Dermis blood vessel endothelial cell (primary cell): ENCODE measurements at places on chromosomes 2 and 18. TPM values are rescaled to one million over a fixed set of nuclear protein-coding genes. Genes with fewer than 3 reads are reported as not detected.

The FOXI3 gene
- total RNA-seq: not detected in 2 replicates

The ACTG2 gene
- total RNA-seq: 0.05 TPM in 1 of 2 replicates, not detected in the other

The NCKAP5 gene
- under 0.01 and 0.05 TPM in 2 replicates for total RNA-seq

The RASGRP3 gene
- total RNA-seq: 202 and 255 TPM in 2 replicates

The PARD6G gene
- total RNA-seq: 25.4 and 60.2 TPM in 2 replicates

The CRYGC gene
- not detected in 2 replicates for total RNA-seq

The SH2D6 gene
- not detected in 2 replicates for total RNA-seq

The COBLL1 gene
- total RNA-seq: 4.6 and 7.8 TPM in 2 replicates

The VWC2L gene
- not detected in 2 replicates for total RNA-seq

The MARCO gene
- total RNA-seq: not detected in 2 replicates

The RSAD2 gene
- total RNA-seq: 0.28 and 1.2 TPM in 2 replicates

The PLEKHH2 gene
- 0.14 and 1.5 TPM in 2 replicates for total RNA-seq

The GTF2A1L gene
- total RNA-seq: 0.09 TPM in 1 of 2 replicates, not detected in the other

The TMEM17 gene
- total RNA-seq: 0.51 and 1.1 TPM in 2 replicates

The WNT6 gene
- not detected in 2 replicates for total RNA-seq

The NXPH2 gene
- total RNA-seq: not detected in 2 replicates

The IL18R1 gene
- total RNA-seq: 0.65 and 1.4 TPM in 2 replicates

The KCNIP3 gene
- total RNA-seq: 0.14 and 0.51 TPM in 2 replicates

The HMSD gene
- not detected in 2 replicates for total RNA-seq

The SKA1 gene
- 4.6 and 18.0 TPM in 2 replicates for total RNA-seq

The ANKRD30B gene
- under 0.01 TPM in 1 of 2 replicates, not detected in the other for total RNA-seq

The CRACDL gene
- 3.3 and 9.0 TPM in 2 replicates for total RNA-seq

The FAM237A gene
- not detected in 2 replicates for total RNA-seq

The MRPL19 gene
- 35.7 and 72.8 TPM in 2 replicates for total RNA-seq

The TTC39C gene
- 2.0 TPM in 2 replicates for total RNA-seq

The BARD1 gene
- 20.4 and 21.1 TPM in 2 replicates for total RNA-seq

The TOGARAM2 gene
- total RNA-seq: 0.19 TPM in 1 of 2 replicates, not detected in the other

The HAAO gene
- not detected in 2 replicates for total RNA-seq

The UGT1A5 gene
- not detected in 2 replicates for total RNA-seq

The ADAM23 gene
- total RNA-seq: 0.85 and 3.4 TPM in 2 replicates

The POU3F3 gene
- total RNA-seq: 0.23 and 0.34 TPM in 2 replicates

The IFIH1 gene
- total RNA-seq: 8.2 and 18.7 TPM in 2 replicates

The KCNG3 gene
- total RNA-seq: not detected in 2 replicates

The METTL21A gene
- total RNA-seq: 22.8 and 24.2 TPM in 2 replicates

The CHST9 gene
- under 0.01 and 0.34 TPM in 2 replicates for total RNA-seq

The IKZF2 gene
- total RNA-seq: 0.68 and 1.6 TPM in 2 replicates

The G6PC2 gene
- total RNA-seq: not detected in 2 replicates

The ABCB6 gene
- total RNA-seq: 31.8 and 52.4 TPM in 2 replicates

The STPG4 gene
- 0.14 TPM in 1 of 2 replicates, not detected in the other for total RNA-seq

The EFR3B gene
- total RNA-seq: 1.3 and 2.0 TPM in 2 replicates

The C2orf15 gene
- total RNA-seq: 0.37 TPM in 1 of 2 replicates, not detected in the other

The PLCL1 gene
- 0.51 and 0.68 TPM in 2 replicates for total RNA-seq

The KCNE4 gene
- total RNA-seq: 0.14 and 1.2 TPM in 2 replicates

The GPR35 gene
- 0.33 and 0.85 TPM in 2 replicates for total RNA-seq

The ERMN gene
- total RNA-seq: not detected in 2 replicates

The CD28 gene
- total RNA-seq: under 0.01 and 0.05 TPM in 2 replicates

The ANAPC1 gene
- total RNA-seq: 80.2 and 83.0 TPM in 2 replicates

The ACVR1C gene
- total RNA-seq: 0.17 TPM in 1 of 2 replicates, not detected in the other

The MYO3B gene
- total RNA-seq: not detected in 2 replicates

The CROCC2 gene
- not detected in 2 replicates for total RNA-seq

The IL1B gene
- total RNA-seq: 0.14 and 0.17 TPM in 2 replicates

The ADCY3 gene
- 18.2 and 33.4 TPM in 2 replicates for total RNA-seq

The FBXO48 gene
- 0.34 and 0.42 TPM in 2 replicates for total RNA-seq

The RNF25 gene
- total RNA-seq: 21.1 and 35.7 TPM in 2 replicates

The CARF gene
- total RNA-seq: 3.4 and 5.6 TPM in 2 replicates

The GCG gene
- total RNA-seq: not detected in 2 replicates

The ASXL3 gene
- 0.05 TPM in 1 of 2 replicates, not detected in the other for total RNA-seq

The LCT gene
- under 0.01 TPM in 1 of 2 replicates, not detected in the other for total RNA-seq
